H4 (cell line): ENCODE measurements at places on chromosomes 5 and 9.

DNA sequence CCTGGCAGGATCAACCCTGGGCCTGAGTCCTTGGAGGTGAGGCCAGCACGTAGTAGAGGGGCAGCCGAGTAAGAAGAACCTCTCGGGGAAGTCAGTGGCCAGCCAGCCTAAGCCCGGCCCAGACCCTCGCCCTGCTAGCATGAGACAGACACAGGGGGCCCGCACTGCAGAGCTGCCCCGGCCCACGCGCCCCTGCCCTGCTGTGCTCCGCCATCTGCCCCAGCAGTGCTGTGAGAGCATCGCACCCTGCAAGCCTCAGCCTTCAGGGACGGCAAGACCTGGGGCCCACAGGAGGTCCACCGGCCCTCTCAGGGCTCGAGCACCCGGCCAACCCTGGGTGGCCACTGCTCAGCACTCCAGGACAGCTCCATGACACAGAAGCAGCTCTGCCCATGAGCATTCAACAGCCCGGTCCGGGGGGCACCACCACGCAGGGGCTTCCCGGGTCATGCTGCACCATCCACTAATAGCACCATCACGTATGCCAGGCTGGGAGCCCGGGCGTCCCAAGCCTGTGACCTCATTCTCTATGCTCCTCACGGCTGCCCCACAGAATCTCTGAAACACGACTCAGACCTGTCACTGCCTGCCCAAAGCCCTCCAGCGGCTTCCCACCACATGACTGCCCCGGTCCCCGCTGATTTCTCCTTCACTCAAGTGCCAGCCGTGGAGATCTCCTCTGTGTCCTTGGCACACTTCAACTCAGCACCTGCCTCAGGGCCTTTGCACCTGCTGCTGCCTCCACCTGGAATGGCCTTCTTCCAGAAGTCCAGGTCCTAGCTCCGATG is 38.1 kb downstream of the ADAMTS2 start:
- DNase-seq, result no peak

- peak; percentile 89 for DNase-seq
Observed at GRCh38 chr5:110916381-110917049, 155.0 kb upstream of the TSLP start.

DNA sequence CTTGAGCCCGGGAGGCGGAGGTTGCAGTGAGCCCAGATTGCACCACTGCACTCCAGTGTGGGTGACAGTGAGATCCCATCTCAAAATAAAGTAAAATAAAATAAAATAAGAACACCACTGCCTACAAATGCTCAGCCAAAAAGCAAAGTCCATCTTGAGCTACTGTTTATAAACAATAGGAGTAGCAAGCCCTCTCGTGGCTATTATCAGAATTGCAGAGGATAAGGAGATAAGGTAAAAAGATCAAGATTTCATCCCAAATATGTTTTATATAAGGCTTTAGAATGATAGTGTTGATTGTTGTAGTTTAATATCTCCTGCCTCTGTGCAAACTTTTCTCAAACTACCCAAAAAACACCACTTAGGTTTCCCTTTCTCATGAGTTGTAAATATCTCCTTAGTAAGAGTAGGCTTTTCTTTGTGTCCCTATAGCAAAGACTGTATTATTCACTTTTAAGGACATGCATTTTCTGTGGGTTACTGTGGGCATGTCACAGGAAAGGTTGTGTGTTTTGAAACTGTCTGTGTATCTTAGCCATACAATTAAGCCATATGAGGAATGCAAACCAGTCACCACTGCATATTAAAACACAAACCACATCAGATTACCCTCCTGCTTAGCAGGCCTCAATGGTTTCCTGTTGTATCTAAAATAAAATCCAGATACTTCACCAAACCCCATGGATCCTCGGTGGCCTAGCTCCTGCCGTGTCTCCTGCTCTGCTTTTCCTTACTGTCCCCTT is 31.8 kb upstream of the CKS2 start:
- peak; percentile 44 for DNase-seq

GRCh38 chr5:164336906-164337305 is 831.5 kb downstream of the MAT2B start:
- DNase-seq, result no peak

GRCh38 chr5:170551622-170552021 is 47.8 kb downstream of the KCNIP1 start:
- no peak for DNase-seq

- no peak for DNase-seq
Observed at GRCh38 chr5:58199087-58199486, 260.8 kb downstream of the PLK2 start.

GRCh38 chr9:30713243-30713642 is 1671.2 kb upstream of the ACO1 start:
- no peak for DNase-seq
